ENCODE measurements at places on chromosomes 1 and 21.

DNA sequence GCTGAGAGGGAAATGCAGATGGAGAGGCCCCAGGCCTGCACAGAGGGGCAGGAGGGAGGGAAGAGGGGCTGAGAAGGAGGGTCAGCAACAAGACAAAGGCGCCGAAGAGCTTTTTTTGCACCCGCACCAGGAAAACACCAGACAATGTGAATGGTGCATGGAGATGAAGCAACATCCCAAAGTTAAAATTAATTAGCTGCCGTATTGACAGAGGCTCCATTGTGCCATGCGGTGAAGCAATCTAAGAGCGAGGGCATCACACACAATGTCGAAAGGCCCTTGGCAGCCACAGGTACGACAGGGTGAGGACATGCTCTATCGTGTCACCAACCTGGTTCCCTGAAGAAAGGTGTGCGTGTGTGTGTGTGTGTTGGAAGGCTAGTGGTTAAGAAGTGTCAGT, 41.2 kb downstream of the SSBP3 start:
- DNase-seq = no peak

- DNase-seq = no peak
Observed at GRCh38 chr1:243525085-243525487, 269.2 kb downstream of the SDCCAG8 start.

DNA sequence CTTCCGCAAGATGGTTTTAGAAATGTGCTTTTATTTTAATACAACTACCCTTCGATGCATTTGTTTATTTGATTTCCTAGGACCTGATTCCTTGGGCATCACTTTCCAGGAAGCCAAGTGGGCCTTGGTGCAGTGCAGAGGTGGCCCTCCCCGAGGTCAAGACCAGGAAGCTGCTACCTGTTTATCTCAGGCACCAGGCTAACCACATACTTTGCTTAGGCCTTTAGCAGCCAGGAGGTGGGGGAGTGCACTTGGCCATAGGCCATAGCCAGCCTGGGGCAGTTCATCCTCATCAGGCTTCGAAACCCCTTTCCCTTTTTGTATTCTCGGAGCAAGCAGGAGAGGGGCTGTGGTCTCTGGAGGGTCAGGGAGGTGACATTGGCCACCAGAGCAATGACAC, 45.4 kb downstream of the SMYD2 start:
- DNase-seq = no peak

DNA sequence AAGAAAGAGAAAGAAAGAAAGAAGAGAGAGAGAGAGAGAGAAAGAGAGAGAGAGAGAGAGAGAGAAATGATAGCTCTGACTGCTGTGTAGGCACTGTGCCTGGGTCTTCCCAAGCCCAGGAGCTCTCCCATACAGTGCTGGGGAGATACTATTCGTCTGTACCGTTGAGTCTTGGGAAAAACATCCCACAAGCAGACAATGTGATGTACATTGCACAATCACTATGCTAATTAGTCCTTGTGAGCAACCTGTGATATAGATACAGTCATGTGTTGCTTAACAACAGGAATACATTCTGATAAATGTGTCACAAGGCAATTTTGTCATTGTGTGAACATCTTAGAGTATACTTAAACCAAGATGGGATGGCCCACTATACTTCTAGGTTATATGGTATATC, 381.0 kb downstream of the HHAT start:
- no peak for DNase-seq

DNA sequence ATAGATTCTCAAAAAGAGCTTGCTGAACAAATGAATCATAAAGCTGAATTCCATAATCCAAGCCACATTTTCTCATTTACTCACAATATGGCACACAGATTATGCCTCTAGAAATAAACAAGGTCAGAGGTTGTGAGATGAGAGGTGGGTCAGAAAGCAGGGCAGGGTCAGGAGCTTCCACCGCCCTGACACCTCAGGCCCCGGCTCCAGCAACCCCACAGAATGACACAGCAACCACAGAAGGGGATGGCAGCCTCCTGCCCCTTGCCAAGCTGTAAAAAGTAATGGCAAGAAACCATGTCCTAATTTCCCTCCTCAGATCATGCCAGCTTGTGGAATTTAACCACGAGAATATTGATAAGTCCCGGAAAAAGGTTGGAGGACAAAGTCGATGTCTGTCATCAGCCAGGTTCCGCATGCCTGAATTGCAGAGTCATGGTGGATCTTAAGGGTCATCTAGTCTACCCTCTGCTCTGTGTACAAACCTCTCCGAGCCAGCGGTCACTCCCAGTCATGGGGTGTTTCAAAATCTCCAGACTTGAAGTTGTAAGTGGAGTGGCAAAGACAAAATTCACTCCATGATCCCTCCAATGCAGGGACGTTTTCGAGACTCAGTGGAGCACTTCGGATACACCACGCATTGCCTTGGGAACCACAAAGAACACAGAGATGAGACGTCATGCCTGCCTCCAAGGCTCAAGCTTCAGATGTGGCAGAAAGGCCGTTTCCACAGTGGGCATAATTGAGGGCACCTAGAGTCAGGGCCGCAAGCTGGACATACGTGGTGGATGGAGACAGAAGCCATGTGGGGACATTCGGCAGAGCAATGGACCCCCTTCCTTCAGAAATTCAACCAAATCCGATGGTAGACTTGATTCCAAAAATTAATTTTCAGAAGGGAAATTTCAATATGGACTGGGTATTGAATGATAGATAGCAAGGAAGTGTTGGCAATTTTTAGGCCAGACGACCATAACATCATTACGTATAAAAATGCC, 254.0 kb downstream of the TOMM20 start:
- DNase-seq = no peak

DNA sequence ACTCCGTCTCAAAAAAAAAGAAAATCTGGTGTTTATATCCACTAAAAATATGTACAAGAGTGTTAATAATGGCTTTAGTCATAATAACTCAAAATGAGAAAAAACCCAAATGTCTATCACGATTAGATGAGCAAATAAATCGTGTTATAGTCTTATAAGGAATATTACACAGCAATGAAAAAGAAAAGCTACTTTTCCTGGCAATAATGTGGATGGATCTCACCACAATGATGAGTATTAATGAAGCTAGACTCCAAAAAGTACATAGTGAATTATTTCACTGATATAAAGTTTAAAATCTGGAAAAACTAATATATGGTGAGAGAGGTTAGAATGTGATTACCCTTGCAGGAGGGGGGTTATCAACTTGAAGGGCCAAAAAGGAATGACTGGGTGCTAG, 9.7 kb downstream of the CD244 start:
- DNase-seq = no peak

GRCh38 chr1:55129194-55129728, 85.9 kb downstream of the USP24 start:
- DNase-seq = no peak

GRCh38 chr21:33299181-33299752, 25.5 kb upstream of the IFNAR1 start:
- peak; percentile 23 for DNase-seq

- DNase-seq = peak; percentile 42
Observed at GRCh38 chr21:46153247-46154154, 1.9 kb downstream of the FTCD start.

DNA sequence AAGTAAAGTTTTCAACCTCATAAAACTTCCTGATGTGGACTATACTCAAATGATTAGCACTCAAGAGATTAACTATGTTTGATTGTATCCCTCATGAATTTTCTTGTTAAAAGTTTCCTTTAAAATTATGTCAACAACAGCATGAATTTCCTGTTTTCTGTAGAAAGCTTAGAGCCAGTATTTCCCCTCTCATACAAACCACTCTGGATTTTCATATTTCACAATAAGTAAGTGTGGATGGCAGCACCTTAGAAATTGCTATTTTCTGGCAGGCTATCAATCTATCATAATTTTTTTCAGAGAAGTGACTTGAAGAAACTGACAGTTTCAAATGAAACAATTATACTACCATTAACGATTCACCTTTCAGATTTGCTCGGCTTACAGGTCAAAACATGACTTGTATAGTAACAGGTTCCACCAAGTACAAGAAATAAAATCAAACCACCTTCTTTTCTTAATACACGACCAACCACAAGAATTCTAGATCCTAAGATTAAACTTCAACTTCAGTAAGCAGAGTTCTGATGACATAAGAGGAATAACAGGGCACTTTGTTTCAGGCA, 20.8 kb downstream of the ELK4 start:
- DNase-seq = no peak

GRCh38 chr21:41010101-41010435, 157.9 kb upstream of the BACE2 start:
- DNase-seq = no peak

- no peak for DNase-seq
Observed at GRCh38 chr1:147341246-147341645, 98.8 kb downstream of the CHD1L start.

- no peak for DNase-seq
Observed at GRCh38 chr21:16838331-16838730, 674.5 kb upstream of the CXADR start.

- no peak for DNase-seq
Observed at GRCh38 chr1:52571783-52572182, 18.9 kb upstream of the TUT4 start.

- no peak for DNase-seq
Observed at GRCh38 chr1:212481438-212481767, 48.7 kb downstream of the NENF start.

DNA sequence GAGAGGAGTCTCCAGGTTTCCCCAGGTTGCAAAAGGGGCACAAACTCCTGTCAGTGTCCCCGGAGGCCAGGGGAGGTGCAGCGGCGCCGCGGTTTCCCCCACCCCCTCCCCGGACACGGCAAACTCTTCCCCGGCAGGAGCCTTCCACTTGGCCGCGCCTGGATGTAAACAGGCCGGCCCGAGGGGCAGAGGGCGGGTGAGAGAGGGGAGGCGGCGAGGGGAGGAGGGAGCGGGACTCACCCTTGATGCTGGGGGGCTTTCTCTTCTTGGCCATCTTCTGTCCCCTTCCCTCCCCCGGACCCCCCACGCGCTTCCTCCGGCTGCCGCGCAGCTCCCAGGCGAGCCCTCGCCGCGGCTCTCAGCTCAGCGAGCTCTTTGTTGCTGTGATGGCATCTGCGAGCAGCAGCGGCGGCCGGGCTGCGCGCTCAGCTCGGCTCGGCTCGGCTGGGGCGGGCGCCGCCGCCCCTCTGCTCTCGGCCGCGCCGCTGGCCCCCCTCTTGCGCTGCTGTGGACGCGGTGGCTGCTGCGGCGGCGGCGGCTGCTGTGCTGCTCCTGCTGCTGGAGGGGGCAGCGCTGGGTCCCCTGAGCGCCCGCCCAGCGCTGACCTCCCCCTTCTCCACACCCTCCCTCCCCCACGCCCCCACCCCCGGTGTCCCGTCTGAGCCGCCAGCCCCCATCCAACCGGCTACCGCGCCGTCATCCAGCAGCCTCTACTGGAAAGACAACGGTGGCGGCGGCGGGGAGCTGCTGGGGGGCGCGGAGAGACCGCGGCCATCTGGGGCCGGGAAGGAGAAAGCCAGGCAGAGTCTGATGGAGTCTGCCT, 4.9 kb upstream of the SLC44A5 start:
- peak; percentile 5 for DNase-seq

GRCh38 chr1:247184254-247184653, 12.4 kb upstream of the ZNF124 start:
- no peak for DNase-seq

DNA sequence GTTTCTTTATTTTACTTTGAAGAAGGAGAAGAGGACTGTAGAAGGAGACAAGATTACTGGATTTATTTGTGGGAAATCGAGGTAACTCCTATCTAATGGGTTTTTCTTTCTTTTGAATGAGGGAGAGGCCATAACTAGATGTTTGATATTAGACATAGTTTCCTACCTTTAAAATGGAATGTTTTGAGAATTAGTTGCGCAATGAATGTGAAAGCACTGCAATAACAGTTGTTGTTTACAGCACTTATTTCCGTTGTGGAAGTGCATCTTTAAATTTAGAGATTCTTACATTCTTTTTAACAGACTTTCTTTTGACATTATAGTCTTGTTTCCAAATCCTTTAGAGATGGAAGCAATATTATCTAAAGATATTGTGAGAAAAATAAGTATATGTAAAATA, 229.0 kb downstream of the SRGAP2C start:
- DNase-seq = no peak

DNA sequence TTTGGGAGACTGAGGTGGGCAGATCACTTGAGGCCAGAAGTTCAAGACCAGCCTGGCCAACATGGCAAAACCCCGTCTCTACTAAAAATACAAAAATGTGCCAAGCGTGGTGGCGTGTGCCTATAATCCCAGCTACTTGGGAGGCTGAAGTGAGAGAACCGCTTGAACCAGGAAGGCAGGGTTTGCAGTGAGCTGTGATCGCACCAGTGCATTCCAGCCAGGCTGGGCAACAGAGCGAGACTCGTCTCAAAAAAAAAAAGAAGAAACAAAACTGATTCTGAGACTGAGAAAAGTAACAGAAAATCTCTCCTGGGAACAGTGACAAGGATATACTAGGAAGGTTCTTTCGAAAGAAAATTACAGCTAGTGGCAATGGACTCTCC, 20.9 kb downstream of the USP48 start:
- no peak for DNase-seq

DNA sequence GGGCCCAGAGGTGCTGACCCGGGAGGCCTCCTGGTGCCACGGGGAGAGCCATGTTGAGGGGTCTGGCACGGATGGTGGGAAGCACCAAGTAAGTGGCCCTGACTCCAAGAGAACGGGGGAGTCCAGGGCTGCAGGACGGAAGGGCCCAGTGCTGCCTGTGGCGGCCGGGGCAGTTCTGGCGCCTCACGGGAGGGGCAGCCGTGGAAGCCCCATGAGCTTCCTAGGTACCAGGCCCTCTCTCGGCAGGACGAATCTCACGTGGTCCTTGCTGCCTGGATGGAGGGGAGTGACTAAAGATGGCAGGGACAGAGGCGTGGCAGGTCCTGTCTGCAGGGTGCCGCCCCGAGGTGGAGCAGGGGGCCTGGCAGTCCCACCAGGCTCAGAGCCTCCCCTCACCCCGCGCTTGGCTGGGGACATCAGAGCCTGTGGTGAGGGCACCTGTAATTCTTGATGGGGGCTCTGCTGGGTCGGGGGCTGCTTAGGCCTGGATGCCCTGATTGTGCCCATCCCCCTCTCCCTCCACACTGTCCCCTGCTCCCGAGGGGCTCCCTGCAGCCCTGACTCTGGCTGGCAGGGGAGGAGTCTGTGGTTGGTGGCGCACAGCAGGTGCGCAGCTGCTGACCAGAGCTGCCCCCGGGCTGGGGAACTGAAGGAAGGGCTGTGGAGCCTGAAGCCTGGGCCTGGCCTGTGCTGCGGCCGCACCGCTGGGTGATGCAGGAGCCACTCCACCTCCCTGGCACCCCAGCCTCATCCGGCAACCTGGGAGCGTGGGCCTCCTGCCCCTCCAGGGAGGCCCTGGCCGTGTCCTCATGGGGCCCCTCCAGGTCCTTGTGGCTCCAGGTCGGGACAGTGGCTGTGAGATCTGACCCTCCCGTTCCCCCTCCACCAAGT, 31.4 kb downstream of the POFUT2 start:
- no peak for DNase-seq

DNA sequence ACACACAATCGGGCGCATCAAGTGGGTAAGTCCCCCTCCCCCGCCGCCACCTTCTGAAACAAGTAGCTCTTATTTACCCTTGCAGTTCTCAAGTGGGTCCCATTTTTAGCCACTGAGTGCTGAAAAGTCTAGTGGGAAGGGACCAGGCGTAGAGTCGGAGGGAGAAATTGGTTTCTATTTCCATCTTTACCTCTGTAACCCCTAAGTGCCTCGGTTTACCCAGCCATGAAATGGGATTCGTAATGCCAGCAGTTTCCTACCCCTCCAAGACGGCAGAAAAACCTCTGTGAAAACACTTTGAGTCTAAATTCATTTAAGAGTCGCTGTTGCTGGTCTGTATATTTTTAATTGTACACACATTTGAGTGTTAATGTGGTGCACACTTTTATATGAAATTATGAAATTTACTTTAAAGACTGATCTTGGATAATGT, 928 bp downstream of the TLCD4 start:
- peak; percentile 15 for DNase-seq

Data from activated naive CD4-positive, alpha-beta T cell treated with Interleukin-2 at 50 U/mL for 16 hours (primary cell).